ENCODE measurements at places on chromosomes 5 and 9.

GRCh38 chr5:175872287-175873087, 1.1 kb downstream of the CPLX2 start:
- DNase-seq = no peak

DNA sequence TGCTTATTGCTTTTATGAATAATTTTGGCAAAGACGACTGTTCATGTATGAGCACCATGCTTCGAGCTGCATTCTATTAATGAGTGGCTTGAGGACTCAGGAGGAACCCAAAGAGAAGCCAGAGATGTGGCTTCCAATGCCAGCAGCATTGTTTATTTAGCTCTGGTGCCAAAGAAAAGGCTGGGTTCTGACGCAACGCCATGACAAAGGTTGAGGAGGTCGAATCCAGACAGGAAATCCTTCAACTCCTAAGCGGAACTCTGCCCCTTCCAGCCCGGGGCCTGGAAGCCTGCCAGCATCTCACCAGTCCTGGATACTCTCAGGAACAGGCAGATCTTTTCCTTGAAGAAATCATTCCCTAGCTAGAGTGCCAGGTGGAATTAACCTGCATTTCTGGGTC, 104.4 kb downstream of the ARHGAP26 start:
- peak; percentile 47 for DNase-seq

- peak; percentile 48 for DNase-seq
Measured at GRCh38 chr9:79610019-79610631, 38.4 kb downstream of the TLE4 start.

GRCh38 chr9:16202914-16203728, 650.3 kb downstream of the CCDC171 start:
- peak; percentile 99 for DNase-seq

DNA sequence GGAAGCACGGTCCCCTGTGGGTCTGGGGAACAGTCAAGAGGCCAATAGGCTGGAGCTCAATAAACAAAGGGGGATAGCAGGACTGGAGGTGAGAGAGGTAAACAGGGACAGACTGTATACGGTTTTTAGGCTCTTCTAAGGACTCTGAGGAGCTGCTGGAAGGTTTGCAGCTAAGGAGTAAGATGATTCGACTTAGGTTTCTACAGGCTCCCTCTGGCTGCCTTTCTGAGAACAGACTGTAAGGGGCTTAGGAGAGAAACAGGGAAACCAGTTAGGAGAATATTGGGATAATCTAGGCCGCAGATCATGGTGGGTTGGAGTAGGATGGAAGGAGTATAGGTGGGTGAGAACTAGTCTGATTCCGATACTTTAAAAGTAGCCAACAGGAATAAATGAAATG, 10.4 kb downstream of the CDK5RAP2 start:
- no peak for DNase-seq

DNA sequence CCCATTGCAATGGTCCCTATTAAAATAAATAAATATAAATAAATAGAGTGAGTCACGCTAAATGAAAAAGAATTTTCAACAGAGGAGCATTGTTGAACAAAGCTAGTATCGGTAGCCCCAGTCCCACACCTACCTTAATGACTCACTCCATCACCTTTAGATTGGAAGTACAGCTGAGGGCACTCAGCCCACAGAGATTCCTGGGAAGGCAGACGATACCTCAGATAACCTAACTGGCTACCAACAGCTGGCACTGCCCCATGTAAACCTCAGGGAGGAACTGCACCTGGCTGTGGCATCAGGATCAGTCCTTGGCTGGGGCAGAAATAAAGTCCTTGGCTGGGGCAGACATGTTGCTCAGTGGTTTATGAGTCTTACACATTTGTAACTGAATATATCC, 49.3 kb downstream of the SPRY4 start:
- no peak for DNase-seq

GRCh38 chr5:178371362-178372111, 138.9 kb upstream of the PHYKPL start:
- peak; percentile 57 for DNase-seq

DNA sequence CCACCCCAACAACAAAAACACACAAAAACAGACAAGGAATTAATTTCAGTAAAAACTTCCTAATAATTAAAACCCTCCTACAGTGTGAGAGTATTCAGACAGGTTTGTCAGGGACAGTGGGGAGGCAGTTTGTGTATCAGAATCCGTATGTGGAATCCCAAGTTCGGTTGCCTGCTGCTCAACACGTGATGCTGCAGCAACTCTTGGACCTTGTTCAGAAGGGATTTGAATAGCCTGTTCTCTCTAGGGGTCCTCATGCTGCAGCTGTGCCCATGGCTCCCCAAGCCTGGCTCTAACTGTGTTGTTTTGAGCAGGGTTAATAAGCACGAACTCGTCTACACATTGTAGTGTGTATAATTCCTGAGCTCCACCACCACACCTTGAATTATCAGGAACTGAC, 28.7 kb downstream of the TLE4 start:
- DNase-seq = no peak

- DNase-seq = no peak
Measured at GRCh38 chr5:71972777-71973473, 134.3 kb upstream of the MAP1B start.

DNA sequence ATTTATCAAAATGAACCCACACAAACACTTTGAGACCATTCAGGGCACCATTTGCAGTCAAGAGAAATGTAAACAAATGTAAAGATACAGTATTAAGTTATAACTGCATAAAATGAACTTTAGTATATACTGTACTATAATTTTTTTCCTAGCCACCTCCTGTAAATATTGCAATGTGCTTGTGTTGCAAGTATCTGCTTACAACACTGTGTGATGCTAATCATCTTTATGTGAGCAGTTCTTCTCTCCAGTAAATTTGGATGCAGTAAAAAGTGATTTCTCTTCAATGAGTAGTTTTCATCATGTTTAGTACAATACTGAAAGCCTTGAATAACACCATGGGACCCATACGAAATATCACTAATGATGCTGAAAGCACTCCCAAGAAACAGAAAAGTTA, 9.4 kb downstream of the G3BP1 start:
- DNase-seq = no peak

DNA sequence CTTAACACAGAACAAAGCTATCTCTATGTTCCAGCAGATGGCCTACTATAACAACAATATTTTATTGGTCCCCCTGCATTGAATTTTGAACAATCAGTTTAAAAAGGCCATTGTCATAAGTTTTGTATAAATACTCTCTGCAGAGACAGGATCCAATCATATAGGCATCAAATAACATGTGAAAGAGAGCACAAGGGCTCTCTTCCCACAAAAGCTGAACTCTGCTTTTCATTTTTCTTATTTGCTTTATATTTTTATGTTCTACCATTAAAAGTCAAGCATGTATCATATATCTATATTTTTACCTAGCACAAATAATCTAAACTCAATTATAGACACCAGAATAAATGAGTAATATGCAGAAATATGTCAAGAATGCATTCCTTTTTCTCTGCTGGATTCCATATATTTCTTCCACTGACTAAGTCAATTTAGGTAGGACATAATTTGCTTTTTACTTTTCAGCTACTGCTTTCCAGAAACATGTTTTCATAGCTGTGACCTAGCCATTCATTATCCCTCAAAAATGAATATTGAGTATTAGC, 143.6 kb downstream of the CDH9 start:
- DNase-seq = peak; percentile 35

- DNase-seq = no peak
Measured at GRCh38 chr5:134634227-134634626, 1.6 kb upstream of the SAR1B start.

GRCh38 chr9:96617439-96618185, 2.0 kb downstream of the CDC14B start:
- no peak for DNase-seq

DNA sequence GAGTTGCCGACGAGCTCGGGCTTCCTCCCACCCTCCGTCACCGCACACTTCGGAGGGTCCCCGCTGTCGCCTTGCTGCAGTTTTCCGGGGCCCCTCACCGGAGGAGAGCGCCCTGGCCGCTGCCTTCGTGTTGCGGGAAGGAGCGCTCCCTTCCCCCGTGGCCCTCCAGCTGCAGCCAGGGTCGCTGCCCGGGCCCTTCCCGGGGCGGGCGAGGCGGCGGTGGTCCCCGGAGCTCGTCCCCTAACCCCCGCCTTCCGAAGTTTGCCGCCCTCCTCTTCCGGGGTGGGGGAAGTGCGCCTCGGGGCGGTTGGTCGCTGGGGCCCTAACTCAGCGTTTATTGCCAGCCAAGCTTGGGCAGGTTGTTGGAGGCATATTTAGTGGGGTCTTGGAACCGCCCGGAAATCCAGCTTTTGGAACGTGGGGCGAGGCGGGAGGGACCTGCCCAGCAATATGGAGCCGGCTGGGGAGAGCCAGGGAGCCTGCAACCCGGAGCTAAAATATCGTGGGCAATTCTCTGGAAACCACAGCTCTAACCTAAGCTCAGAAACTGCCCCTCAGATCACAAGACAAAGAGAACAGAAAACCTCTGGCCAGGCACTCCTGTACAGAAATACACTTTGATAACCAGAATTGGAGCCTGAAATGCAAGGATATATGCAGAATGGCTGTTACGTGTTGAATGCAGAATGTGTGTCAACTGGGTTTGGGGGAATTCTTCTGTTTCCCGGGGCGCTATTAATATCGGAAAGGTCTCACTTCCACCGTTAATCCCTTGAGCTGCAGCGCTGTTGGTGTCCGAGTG, 890 bp downstream of the PIK3R1 start:
- DNase-seq = peak; percentile 30

DNA sequence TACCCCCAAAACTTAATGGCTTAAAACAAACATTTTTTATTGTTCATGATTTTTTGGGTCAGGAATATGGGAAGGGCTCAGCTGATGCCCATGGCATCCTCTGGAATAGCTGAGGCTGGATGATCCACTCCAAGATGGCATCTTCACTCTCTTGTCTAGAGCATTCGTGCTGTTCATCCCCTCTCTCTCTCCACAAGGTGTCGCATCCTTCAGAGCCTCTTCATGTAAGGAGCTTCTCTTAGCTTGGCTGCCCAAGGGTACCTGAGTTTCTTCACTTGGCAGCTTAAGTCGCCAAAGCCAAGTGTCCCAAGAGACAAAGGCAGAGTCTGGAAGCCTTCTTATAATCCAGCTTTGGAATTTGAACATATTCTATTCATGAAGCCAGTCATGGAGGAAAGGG, 294.7 kb downstream of the CHSY3 start:
- peak; percentile 34 for DNase-seq

- no peak for DNase-seq
Measured at GRCh38 chr5:95385334-95385733, 5.8 kb upstream of the FAM81B start.

DNA sequence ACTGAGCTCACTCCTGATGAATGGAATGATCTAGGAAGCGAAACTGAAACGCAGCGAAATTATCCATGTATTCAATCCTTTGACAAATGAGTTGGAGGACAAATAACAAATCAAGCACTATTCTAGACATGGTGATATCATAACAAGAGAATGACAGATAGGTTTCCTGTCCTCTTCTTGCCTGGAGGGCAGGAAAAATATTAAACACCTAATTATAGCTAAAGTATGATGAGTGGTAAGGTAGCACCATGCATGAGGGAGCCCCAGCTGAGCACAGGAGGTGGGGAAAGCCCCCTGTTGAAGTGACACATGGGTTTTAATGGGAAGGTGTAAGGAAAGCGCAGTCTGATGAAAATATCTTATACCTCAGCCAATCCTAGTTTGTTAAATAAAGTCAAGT, 225.2 kb downstream of the NPR3 start:
- no peak for DNase-seq

DNA sequence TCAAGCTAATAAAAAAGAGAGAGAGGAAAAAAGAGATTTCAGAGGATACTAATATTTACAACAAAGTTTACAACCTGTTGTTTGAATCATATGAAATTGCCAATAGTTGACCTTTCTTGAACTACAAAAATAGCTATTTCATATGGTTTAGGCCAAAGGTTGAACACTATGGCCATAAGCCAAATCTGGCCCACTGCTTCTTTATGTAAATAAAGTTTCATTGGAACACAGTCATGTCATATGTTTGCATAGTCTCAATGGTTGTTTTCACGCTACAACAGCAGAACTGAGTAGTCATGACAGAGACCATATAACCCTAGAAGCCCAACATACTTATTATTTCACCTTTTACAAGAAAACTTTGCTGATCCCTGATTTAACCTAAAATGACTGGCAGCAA, 20.9 kb downstream of the SEMA5A start:
- DNase-seq = no peak

DNA sequence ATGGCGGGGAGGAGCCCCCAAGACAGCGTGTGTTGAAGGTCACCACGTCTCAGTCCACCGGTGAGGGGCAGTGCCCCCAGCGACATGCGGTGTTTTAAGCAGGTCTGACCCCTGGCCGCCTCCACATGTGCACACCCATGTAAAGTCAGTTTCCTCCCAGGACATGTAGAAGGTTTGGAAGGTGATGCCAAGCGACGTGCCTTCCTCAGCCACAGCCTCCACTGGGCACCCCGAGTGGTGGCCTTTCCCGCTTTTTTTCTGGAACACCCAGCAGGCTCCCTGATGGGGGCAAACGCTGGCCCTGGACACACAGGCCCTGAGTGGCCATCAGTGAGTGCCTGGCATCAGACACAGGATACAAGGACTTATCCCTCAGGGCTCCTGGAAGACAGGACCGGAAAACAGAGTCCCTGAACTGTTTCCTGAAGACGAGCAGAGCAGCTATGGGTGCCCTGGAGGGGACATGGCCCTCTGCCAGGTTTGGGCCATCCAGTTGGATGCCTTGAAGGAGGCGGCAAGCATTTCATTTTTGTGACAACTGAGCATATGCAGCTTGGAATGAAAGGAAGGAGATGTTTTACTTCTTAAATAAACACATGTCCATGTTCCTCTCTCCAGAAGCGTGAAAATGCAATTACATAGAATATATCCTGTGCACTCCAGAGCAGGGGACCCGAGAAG, 275.8 kb upstream of the IRX2 start:
- DNase-seq = no peak

GRCh38 chr5:157286761-157287211, 20.9 kb downstream of the CYFIP2 start:
- no peak for DNase-seq

GRCh38 chr5:27814286-27814685, 775.9 kb upstream of the CDH9 start:
- DNase-seq = no peak

DNA sequence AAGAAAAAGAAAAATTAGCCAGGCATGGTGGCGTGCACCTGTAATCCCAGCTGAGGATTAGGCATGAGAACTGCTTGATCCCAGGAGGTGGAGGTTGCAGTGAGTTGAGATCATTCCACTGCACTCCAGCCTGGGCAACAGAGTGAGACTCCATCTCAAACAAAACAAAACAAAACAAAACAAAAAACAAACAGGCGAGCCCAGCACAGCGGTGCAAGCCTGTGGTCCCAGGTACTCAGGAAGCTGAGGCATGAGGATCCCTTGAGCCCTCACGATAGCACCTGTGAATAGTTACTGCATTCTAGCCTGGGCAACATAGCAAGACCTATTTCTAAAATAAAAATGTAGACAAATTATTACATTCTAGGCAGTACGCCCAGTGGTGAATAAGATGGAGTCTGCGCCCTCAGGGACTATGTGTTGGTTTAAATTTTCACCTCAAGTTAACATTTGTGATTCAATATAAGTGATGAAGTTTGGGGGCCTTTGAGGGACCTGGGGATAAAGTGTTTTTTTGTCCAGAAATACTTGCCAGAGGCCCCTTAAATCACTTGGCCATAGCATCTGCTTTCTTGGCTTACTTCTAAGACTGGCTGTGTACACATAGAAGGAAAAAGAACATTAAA, 3.4 kb upstream of the GAPVD1 start:
- no peak for DNase-seq
